ENCODE measurements at places on chromosomes 2 and 18.

GRCh38 chr2:62641410-62641843 lies 64.1 kb upstream of the EHBP1 start:
- no peaks in the 10 kb centered on the region for H3K4me1 ChIP-seq
- no peak overlapping the region for H3K4me3 ChIP-seq
- no peaks in the 10 kb centered on the region for H3K27me3 ChIP-seq
- no peaks in the 10 kb centered on the region for H3K36me3 ChIP-seq

DNA sequence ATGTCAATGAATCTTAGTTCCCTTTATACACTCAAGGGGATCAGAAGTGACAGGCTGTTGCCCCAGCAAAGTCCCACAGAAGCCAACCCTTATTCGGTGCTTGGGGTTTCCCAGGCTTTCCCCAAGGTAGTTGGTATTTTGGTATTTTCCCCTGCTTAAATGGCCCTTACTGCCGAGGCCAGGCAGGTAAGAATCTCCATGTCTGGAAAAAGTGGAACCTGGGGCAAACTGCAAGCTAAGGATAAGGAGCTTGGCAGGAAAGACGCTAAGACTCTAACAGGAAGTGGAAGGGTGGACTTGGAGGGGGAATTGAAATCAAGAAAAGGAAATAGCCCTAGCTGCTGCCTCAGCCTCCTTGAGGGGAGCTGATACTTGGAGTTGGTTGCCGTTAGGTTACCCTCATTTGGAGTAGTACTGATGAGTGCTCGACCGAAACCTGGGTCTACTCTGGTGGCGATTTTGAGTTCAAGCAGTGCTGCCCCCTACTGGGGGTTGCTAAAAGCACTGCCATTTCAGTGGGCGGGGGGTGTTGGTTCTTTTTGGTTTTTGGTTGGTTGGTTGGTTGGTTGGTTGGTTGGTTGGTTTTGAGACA lies 3.3 kb upstream of the GPBAR1 start:
- peak; percentile 51 for DNase-seq
- H3K36me3 ChIP-seq = peaks cover 38% of the 10 kb centered on the region
- H3K4me3 ChIP-seq = no peak overlapping the region
- no peaks in the 10 kb centered on the region for H3K27me3 ChIP-seq

DNA sequence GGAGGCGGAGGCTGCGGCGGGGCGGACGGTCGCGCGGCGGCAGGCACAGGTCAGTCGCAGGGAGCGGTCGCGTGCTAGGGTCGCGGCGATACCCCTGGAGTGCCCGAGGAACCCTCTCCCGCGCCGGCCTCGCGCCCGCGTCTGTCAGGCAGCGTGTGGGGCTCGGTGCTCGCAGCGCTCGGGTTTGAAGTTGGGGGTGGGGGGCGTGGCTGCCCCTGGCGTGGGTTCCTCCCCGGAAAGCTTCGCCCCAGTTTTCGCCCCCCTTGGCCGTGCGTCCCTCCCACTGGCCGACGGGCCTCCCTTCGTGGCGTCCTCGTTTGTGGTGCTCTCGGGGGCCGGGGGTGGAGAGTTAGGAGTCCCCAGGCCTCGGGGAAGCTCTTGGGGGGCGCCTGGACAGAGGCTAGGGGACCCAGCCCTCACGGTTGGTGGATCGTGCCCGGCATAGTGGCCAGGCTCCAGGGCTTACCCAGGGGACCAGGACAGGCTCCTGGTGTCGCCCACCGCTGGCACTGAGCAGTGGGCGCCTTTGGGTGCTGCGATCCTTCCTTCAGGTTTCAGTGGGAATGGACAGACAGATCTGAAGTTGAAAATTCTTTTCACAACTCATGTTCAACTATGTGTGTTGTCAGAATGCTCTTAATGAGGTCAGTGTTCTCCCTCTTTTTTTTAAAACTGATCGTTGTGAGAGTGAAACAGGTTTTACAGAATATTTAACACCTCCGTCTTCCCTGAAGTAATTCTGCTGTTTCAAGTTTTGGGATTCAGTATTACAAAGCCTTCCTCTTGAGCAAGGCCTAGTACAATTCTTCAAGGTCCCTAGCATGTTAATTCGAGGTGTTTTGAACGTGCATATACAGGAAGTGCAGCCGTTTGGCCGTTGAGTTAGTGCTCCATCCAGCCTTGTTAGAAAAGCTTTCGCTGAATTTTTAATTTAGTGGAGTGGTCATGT lies 604 bp downstream of the RALBP1 start:
- H3K4me3 ChIP-seq = peak overlapping the region; percentile 87
- no peaks in the 10 kb centered on the region for H3K36me3 ChIP-seq
- H3K27me3 ChIP-seq = no peaks in the 10 kb centered on the region

DNA sequence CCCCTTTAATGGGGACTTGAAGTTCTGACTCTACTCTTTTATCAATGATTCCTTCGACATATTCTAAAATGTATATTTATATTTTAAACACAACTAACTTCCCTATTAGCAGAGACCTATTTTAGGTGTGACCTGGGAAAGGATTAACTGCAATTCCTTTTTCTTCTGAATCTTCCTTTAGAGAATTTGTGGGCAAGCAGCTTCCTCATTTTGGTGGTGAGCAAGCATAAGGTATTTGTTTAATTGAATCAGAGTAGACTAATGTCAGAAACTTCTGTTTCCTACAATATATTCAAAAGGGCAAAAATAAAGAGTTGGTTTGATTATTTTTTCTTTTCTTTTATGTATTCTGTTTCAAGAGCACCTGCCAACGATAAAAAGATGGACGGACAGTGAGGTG lies 237.0 kb downstream of the IKZF2 start:
- H3K27ac ChIP-seq = no peak overlapping the region
- no peaks in the 10 kb centered on the region for H3K27me3 ChIP-seq
- DNase-seq = no peak
- H3K4me3 ChIP-seq = no peak overlapping the region

DNA sequence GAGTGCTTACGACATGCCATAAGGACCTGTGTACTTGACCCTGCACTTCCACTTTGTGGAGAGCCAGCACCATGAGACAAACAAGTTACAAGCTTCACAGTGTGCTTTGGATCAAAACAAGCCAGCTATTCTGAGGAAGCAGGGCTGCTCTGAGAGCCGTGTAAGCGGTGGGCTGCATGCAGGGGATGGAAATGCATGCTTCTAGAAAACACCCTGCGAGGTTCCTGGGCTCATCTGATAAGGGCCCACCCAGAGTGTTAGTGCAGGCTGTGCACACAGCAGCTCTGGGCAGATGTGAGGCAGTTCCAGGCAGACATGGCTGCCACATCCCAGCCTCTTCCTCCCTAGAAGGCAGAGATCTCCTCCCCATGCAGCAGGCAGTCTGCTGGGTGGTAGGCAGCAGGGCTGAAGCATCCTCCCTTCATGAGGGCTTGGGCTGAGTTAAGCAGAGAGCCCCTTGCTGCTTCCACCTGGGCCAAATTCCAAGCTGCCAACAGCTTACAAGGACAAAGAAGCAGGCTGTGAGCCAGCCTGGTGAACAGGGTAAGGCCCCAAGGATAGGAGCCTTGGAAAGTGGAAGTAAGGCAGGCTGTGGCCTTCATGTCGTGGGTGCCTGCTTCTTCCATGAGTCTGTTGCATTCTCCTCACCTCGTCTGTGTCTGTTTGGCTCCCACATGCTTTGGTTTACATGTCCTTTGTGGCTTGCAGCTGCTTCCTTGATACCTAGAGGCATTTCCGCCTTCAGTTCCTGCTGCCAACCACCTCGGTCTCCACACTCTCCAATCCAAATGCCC lies 7.7 kb downstream of the PSD4 start:
- H3K4me1 ChIP-seq = no peaks in the 10 kb centered on the region
- H3K4me3 ChIP-seq = no peak overlapping the region
- no peak overlapping the region for H3K27ac ChIP-seq
- H3K36me3 ChIP-seq = no peaks in the 10 kb centered on the region

- no peak overlapping the region for H3K4me3 ChIP-seq
- H3K36me3 ChIP-seq = no peaks in the 10 kb centered on the region
- DNase-seq = no peak
- H3K27ac ChIP-seq = no peak overlapping the region
- no peaks in the 10 kb centered on the region for H3K4me1 ChIP-seq
These were observed 605 bp downstream of the SLC9A4 start for GRCh38 chr2:102473631-102474030.

GRCh38 chr2:136049011-136049742 lies 63.8 kb upstream of the DARS1 start:
- no peaks in the 10 kb centered on the region for H3K36me3 ChIP-seq
- no peaks in the 10 kb centered on the region for H3K27me3 ChIP-seq
- H3K4me3 ChIP-seq = no peak overlapping the region

- H3K4me1 ChIP-seq = no peaks in the 10 kb centered on the region
- no peaks in the 10 kb centered on the region for H3K27me3 ChIP-seq
- no peak overlapping the region for H3K4me3 ChIP-seq
- H3K36me3 ChIP-seq = peaks cover 11% of the 10 kb centered on the region
- no peak for DNase-seq
These were observed 27.8 kb downstream of the MBD5 start for GRCh38 chr2:148048475-148049221.

GRCh38 chr2:202530038-202530437 lies 104.7 kb upstream of the FAM117B start:
- H3K36me3 ChIP-seq = peaks cover 11% of the 10 kb centered on the region
- H3K4me1 ChIP-seq = no peaks in the 10 kb centered on the region
- no peak overlapping the region for H3K4me3 ChIP-seq
- no peak for DNase-seq
- H3K27me3 ChIP-seq = no peaks in the 10 kb centered on the region

DNA sequence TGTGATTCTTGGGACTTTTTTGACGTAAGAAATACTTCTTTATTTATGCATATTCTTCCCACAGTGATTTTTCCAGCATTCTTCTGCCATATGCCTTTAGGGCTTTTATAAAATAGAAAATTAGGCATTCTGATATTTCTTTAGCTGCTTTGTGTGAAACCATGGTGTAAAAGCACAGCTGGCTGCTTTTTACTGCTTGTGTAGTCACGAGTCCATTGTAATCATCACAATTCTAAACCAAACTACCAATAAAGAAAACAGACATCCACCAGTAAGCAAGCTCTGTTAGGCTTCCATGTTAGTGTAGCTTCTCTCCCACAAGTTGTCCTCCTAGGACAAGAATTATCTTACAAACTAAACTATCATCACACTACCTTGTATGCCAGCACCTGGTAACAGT lies 62.6 kb downstream of the EIF5B start:
- peak overlapping the region; percentile 92 for H3K27ac ChIP-seq
- H3K4me1 ChIP-seq = peaks cover 28% of the 10 kb centered on the region
- H3K27me3 ChIP-seq = no peaks in the 10 kb centered on the region
- peaks cover 97% of the 10 kb centered on the region for H3K36me3 ChIP-seq
- no peak overlapping the region for H3K4me3 ChIP-seq

GRCh38 chr18:68083131-68083530 lies 566.6 kb upstream of the DSEL start:
- no peak overlapping the region for H3K4me3 ChIP-seq
- H3K36me3 ChIP-seq = no peaks in the 10 kb centered on the region
- DNase-seq = no peak
- H3K27me3 ChIP-seq = no peaks in the 10 kb centered on the region
